ENCODE measurements at places on chromosomes 7 and 10.

GRCh38 chr10:121516093-121516865 lies 82.0 kb downstream of the FGFR2 start:
- no peak for DNase-seq

DNA sequence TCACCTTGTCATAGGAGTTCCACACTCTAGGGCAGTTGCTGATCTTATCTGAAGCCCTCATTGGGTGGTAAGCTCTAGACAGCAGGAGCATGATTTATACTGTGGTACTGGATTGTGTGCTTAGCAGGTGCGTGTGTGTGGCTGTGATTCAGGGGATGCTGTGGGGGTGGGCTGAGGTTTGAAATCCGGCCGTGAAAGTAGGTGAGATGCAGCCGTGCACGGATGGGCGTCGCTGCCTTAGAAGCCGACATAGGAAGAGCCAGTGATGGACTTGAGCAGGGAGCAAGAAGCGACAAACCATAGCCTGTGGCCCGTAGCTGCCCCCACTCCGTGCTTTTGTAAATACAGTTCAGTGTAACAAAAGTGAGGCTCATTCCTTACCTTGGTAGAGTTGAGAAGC lies 38.2 kb downstream of the PROSER2 start:
- DNase-seq = no peak

DNA sequence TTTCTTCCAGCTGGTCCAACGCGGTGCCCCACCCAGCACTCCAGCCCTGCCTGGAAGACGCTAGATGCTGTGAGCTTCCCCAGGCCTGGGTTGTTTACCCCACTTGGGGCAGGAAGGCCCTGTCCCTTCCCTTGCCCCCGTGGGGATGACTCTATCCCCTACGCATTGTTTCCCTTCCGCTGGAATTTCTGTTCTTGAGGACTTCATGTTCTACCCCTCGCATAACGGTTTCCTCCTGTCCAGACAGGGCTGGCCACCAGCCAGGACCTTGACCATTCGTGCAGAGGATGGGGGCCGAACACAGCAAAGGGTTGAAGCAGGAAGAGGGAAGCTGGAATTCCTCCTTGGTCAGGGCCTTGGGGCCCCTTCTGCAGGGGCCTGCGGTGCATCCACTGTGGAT lies 14.7 kb upstream of the SERPINE1 start:
- DNase-seq = no peak

DNA sequence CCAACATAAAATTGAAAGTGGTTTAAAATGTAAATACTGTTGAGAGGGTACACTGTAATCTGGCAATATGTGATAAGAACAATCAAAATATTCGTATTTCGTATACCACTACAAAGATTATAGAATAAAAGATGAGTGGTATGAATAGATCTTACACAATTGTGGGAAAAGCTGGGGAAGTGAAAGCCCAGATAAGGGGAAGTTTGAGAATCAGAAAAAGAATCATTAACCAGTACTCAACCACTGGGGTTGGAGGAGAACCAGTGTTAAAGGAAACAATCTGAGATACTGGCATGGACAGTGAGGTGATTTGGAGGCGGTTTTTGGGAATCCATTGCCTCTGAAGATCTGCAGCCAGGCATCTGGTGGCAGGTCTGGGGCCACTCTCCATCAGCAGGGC lies 59.7 kb upstream of the CDK14 start:
- no peak for DNase-seq

GRCh38 chr10:12388671-12389070 lies 39.3 kb downstream of the CAMK1D start:
- no peak for DNase-seq

GRCh38 chr10:14259696-14260566 lies 70.8 kb downstream of the FRMD4A start:
- DNase-seq = no peak

GRCh38 chr7:132053871-132054270 lies 497.4 kb upstream of the PODXL start:
- no peak for DNase-seq

- no peak for DNase-seq
These were observed 54.8 kb downstream of the MICALL2 start for GRCh38 chr7:1404460-1404809.

GRCh38 chr10:61835946-61836887 lies 65.3 kb upstream of the ARID5B start:
- DNase-seq = no peak

DNA sequence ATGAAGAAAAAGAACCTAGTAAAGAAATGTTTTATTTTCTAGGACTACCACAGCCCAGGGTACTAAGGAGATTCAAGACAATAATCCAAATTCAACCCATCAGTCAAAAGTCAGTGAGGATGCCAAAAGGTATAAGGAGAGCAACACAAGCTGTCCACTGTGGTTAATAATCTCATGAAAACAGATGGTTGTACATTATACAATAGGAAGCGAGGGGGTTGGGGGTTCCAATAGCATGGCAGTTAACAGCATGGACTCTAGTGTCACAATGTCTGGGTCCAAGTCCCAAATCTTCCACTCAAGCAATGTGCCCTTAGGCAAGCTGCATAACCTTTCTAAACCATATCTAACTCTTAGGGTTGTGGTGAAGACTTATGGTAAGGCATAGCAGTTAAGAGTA lies 35.1 kb downstream of the BRAF start:
- DNase-seq = no peak

- no peak for DNase-seq
These were observed 23.0 kb downstream of the GNAT3 start for GRCh38 chr7:80488851-80489370.

DNA sequence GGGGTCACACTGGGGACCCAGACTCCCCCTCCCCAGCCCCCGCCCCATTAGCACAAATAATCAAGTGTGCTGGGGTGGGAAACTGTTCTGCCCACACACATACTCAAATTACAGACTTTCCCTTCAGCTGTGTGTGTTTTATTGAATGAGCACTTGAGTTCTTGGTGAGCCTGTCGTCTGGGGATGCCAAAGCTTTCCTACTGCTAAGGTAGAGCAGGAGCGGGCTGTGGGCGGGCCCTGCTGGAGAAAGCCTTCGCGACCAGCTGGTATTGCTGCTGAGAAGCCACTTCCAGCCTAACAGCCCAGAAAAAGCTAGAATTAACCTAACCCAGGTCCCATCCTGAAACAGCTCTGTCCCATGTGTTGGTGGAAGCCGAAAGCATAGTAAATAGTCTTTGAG lies 87.0 kb upstream of the KMT2E start:
- DNase-seq = no peak

- no peak for DNase-seq
These were observed 384.6 kb upstream of the ADARB2 start for GRCh38 chr10:2121929-2122328.

DNA sequence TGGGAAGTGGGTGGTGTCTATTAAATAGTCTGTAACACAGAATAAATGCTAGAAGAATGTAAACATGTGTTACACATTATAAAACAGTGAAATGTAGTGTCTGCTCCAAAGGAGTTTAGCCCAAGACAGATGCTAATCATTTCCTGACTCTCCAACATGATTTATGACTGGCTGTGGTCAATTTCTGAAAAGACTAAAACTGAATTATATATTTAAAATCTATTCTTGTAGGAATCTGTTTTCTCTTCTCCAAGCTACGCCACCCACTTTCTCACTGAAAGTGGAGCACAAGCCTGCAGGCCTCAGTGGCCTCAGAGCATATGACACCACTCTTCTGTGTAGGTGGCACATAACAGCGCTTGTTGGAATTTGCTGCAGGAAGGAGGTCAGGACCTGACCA lies 44.4 kb downstream of the CTTNBP2 start:
- DNase-seq = no peak

- no peak for DNase-seq
These were observed 568.1 kb upstream of the LRRN3 start for GRCh38 chr7:110522761-110523200.

DNA sequence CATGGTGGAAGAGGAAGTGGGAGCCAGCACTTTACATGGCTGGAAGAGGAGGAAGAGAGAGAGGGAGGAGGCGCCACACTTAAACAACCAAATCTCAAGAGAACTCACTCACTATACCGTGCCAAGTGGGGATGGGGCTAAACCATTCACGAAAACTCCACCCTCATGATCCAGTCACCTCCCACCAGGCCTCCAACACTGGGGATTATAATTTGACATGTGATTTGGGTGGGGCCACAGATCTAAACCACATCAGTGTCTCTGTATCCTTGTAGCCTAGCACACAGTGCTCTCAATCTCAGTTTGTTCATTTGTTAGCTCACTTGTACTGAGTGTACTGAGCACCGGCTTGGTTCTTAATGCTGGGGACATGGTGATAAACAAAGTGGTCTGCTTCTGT lies 228.3 kb downstream of the BUB3 start:
- DNase-seq = no peak

DNA sequence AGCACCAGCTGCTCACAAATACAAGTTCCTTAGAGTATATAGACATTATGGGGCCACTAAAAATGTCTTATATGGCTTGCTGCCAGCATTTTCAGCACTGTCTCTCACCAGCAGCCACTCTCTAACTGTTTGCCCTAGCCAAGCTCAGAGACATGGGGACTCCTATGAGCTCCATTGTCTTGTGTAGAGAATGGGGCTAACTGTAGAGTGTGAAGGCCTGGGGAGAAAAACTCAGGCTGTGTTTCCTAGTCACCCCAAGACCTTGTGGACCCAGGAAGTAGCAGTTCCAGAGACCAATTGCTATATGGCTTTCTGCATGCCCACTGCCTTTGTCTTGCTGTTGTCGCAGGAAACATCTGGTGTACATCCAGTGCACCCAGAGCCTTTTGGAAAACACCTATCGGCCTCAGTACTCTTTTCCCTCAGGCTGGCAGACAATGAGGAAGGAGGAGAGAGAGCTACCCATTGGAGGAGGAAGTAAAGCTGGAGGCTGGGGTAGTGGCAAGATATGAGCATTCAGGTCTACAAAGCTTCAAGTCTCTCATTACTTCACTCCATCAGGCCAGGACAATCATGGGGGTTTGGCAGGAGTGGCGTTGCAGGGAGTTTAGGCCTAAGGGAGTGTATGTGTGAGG lies 28.4 kb downstream of the ENTPD1 start:
- DNase-seq = no peak

DNA sequence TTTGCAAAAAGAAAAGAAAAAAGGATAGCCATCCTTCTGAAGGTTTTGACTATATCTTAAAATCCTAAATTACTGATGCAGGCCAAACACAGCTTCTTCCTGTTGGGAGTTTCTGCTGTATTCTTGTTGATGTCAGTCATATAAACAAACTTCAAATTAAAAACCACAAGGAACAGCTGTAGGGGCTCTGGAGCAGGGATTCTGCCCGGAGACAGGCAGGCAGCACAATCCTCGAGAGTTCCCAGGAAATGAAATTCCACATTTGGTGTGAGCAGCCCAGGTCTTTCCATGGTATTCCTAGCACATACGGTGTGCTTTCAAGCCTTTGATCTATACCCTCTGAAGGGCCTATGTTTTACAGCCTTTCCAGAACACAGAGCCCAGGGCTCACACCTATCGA lies 43.2 kb downstream of the INSYN2A start:
- DNase-seq = no peak

Measured in stimulated activated CD8-positive, alpha-beta memory T cell treated with anti-CD3 and anti-CD28 coated beads, Interleukin-4, amount 100 ng/mL, for 1 hour (primary cell).